ENCODE measurements at places on chromosomes 1 and 21.

- no peak for DNase-seq
These were observed 155.9 kb upstream of the ZC3H12A start for GRCh38 chr1:37318490-37318889.

- DNase-seq, result no peak
These were observed 8.5 kb upstream of the ERG start for GRCh38 chr21:38506661-38507281.

DNA sequence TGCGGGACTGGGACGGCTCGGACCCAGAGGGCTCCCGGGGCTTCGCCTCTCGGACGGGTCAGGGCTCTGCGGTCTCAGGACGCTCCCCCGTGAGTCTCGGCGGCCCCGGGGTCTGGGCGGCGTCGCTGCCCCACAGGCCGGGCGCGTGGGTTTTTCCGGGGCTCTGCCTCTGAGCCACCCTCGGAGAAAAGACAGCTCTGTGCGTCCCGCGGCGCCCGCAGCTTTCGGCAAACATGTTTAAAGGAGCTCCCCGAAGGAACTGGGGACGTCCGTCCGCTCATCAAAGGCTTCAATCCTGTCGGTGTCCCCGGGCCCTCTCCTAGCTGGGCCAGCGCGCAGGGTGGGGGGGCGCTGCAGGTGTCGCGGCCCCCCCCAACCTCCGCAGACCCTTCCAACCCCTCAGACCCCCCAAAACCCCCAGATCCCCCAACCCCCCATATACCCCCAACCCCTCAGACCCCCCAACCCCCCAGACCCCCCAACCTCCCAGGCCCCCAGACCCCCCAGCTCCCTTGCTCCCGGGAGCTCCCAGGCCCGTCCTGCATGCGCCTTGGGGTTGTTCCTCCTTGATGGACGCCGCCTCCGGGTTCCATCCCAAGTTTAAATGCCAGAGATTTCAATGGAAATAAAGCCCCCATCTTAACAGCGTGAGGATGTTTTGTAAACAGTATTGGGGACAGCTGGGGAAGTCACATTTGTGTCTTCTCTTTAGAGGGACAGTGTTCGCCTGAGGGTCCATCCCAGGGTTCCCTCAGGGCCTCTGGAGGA is 996 bp upstream of the C1orf159 start:
- DNase-seq, result no peak

GRCh38 chr21:18460979-18461378 is 57.4 kb upstream of the TMPRSS15 start:
- no peak for DNase-seq

- no peak for DNase-seq
These were observed 170.1 kb downstream of the PGBD5 start for GRCh38 chr1:230255991-230256390.

DNA sequence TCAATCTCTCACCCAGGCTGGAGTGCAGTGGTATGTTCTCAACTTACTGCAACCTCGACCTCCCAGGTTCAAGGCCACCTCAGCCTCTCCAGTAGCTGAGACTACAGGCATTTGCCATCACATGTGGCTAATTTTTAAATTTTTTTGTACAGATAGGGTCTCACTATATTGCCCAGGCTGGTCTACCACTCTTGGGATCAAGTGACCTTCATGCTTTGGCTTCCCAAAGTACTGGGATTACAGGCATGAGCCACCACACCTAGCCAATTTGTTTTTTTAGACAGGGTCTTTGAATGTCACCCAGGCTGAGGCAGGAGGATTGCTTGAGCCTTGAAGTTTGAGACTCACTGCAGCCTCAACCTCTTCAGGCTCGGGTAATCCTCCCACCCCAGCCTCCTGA is 10.2 kb upstream of the USP48 start:
- DNase-seq, result no peak

DNA sequence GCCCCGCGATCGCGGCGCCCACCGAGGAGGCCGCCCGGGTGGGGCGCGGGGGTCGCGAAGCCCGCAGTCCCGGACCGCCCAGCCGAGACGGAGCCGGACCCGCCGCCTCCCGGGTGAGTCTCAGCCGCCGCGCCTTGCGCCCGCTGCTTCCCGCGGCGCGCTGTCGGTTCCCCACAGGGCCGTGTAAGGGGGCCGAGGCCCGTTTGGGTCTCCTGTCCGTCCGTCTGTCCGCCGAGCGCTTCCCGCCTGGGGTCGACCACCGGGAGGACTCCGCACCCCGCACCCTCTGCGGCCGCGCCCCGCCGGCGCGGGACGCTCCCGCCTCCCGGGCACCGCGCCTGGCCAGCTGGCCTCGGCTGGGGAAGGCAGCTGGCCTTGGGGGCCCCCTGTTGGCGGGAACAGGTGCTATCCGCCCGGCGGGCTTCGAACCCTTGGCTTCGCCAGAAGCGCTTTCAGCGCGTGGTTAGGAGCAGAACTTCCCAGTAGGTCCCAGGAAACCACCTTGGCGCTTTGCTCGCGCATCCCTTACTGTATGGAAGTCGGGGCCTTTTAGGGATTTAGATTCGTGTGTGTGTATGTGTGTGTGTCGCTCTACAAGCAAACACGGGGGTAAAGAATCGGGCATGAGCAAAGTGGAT is 414 bp downstream of the TMEM51 start:
- peak; percentile 28 for DNase-seq

DNA sequence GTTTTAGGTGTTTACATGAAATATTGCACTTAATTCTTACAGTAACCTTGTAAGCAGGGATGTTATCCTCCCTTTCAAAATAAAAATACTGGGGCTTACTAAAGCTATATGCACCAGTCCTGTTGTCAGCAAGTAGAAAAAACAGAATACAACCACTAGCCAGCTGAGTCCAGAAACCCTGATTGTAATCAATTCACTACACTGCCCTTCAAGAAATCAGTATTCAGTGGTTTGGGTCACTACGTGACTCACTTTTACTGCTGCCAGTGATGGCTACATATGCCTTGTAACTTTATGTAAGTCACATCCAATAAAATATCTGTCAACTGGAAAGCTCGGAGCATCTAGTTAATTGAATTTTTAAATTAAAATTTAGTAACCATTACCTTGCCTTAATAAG is 376.3 kb upstream of the DEPDC1 start:
- no peak for DNase-seq

- DNase-seq, result peak; percentile 99
These were observed 668.2 kb downstream of the KIF26B start for GRCh38 chr1:245822996-245823395.

GRCh38 chr1:179825798-179826460 is 51.7 kb downstream of the TOR1AIP2 start:
- no peak for DNase-seq

Data from fibroblast of upper back skin (primary cell).